Fibroblast of mammary gland (primary cell): ENCODE measurements at places on chromosomes 11 and 22.

DNA sequence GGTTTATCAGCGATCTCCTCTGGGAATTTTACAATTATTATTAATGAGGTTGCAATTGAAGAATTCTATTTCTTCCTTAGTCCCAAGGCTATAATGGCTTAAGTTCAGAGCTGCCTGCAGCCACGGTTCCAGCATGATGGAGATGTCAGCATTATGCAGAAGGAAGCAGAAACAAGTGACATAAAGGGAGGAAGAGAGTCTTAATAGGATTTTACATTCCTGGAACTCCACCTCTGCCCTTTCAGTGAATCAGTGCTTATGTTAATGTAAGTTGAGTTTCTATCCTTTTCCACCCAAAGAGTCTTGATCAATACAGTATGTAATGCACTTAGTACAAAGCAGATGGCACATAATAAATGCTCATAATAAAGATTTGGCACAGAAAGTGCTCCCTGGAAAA lies 11.6 kb upstream of the NRGN start:
- no peak for DNase-seq

DNA sequence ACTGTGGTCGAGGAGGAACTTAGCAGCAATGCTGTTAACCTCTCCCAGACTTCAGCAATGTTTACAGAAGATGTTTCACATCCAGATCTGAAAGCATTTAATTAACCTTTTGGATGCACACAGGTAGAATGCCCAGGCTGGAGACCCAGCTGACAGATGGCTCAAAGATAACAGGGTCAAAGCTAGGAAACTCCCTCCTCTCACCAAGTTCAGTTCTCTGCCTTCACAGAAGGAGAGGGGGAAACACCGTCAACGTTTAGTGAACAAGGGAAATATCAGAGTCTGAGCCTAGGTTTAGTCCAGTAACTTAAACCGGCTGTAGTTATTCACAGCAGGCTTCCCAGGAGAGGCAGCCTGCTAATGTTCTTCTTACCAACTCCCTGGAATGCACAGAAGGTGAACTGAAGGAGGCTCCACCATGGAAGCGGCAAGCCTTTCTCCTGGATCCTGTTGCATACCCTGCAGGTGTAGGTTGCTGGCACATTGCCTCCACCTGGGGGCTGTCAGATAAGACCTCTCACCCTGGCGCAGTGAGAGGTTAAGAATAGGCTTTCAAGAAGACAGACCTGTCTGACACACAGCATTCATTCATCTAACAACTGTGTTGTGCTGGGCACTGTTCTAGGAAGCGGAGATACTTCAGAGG lies 23.5 kb upstream of the ANKK1 start:
- no peak for DNase-seq

- no peak for DNase-seq
These were observed 26.9 kb upstream of the TENM4 start for GRCh38 chr11:79467761-79468160.

- DNase-seq: no peak
These were observed 3.8 kb downstream of the OR51V1 start for GRCh38 chr11:5196731-5197130.

- DNase-seq: no peak
These were observed 70.4 kb upstream of the FGF3 start for GRCh38 chr11:69889400-69890318.

DNA sequence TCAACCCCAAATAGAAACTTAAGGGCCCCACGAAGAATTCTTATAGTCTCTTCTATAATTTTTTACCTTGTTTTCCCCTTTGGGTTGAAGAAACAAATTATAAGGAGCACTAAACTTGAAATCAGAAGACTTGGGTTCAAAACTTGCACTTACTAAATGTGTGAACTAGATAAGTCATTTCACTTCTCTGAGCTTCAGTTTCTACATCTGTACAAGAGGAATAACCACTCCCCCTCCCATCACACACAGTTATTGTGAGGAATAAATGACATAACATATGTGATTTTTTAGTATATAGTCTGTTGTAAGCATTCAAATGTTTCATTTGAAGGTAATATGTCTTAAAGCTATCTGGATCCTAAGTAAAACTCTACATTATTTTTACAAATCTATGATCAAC lies 78.8 kb downstream of the LIF start:
- no peak for DNase-seq

DNA sequence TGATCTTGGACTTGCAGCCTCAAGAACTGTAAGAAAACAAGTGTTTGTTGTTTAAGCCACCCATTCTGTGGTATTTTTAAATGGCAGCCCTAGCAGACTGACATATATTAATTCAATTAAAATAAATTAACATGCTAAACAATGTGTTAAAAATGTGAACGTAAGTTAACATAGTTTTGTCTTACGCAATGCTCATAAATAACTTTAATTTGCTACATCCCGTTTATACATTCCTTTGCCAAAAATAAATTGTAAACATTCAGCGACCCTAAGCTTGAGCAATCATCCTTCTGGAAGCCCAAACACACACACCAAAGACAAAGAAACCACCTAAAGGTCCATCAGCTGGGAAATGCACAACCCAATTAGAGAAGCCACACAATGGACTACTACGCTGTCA lies 70.4 kb downstream of the CELSR1 start:
- peak; percentile 4 for DNase-seq

DNA sequence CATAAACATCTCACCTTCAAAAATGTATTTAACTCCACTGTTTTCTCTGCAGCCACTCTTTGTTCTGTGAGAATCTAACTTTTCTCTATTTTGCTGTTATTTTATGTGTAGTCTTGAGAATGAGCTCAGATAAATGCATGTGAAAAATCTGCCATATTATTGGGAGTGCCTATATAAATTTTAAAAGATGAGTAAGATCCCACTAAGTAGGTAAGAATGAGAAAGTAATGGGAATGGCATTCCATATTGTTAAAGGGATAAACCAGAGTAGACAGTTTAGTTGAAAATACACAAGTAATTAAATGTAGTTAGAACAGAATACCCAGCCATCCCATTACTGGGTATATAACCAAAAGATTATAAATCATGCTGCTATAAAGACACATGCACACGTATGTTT lies 817.2 kb downstream of the FAM181B start:
- peak; percentile 0 for DNase-seq

- no peak for DNase-seq
These were observed 19.4 kb downstream of the PIWIL4 start for GRCh38 chr11:94586546-94586945.

- DNase-seq: no peak
These were observed 4.2 kb downstream of the PTPMT1 start for GRCh38 chr11:47569646-47570045.

DNA sequence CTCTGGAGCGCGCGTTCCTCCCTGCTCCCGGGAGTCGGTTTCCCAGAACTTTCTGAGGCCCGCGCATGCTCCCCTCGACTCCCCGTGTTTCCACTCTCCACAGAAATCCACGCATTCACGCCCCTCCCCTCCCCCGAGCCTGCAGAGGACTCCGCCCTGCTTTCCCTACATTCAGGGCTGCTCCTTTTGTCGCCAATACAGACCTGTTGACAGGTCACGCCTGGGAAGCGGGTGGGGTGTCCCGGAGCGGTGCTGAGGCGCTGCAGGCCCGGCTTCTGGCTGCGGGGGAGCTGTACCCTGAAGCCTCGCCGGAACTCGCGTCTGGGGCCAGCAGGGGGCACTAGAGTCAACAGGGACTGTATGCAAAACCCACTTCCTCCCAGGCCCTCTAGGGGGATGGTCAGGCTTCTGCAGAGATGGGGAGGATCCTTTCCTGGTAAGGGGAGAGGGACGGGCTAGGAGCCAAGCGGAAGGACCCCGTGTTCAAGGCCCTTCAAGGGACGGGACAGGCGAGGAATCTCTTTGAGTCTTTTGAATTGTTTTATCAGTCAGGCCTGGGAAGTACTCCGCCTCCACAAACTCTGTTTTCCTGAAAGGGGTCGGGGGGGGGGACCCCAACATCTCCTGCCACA lies at the start of gene PRAME:
PRAME (minus strand) TSS at position 294 of the 632 bp plus-strand sequence. CDS start 2,433 bp downstream, outside the sequence.
- peak; percentile 55 for DNase-seq
